ENCODE measurements at places on chromosomes 16 and 17.
A peak's percentile ranks its signal among the peaks of the same experiment; 100 is the strongest.

DNA sequence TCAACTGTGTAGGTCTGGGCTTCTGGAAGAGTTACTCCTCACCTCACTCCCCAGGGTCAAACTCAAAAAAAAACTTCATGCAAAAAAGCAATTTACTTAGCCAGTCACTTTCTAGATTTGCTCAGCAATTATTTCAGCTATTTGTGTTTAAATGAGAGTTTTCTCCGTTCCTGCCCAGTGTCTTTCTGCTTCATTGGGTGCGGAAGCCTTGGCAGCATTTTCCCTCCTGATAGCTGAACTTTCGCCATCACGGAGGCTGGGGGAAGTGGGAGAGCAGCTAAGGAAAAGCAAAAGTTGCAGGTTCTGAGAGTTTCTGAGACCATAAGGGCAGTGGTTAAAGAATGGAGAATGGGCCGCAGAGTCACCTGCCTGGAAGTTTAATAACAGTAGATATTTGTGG, 287.1 kb upstream of the DYNLRB2 start:
- no peak for DNase-seq

DNA sequence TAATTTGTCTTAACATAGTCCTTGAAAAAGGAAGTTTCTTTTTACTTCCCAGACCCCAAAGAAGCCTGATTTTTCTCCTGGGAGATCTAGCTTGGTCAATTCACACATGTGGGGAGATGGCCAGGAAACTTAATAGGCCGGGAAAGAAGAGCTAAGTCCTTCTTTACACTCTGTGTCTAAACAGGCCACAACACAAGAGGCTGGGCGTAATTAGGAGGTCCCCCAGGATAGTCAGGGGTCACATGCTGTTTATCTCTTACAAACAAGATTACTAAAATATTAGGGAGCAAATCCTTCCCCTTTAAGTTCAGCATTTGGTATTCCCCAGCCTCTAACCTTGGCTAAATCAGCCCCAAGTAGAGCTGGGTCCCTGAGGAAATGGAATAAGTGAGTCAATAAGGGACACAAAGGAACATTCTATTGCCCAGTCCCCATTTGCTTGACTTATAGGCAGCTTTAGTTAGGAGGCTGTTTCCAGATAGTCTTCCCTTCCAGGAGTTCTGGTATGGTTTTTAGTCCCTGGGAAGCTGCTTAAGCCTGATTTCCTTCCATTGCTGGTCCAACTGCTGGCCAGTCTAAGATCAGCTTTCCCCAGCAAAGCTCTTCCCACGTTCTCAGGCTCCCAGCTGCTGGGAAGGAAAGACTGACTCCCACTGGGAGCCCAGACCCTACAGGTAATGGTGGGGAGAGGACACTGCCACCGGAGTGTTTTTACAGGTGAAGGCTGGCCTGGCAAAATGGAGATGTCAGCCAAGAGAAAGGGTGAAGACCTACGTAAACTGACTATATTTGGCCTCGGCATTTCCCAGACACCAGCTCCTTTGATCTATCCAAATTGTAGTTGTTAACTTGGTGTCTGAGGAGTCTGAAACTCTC, 14.1 kb upstream of the HOXB9 start:
- no peak for DNase-seq

- no peak for DNase-seq
Measured at GRCh38 chr17:8705427-8705826, 39.2 kb downstream of the CCDC42 start.

DNA sequence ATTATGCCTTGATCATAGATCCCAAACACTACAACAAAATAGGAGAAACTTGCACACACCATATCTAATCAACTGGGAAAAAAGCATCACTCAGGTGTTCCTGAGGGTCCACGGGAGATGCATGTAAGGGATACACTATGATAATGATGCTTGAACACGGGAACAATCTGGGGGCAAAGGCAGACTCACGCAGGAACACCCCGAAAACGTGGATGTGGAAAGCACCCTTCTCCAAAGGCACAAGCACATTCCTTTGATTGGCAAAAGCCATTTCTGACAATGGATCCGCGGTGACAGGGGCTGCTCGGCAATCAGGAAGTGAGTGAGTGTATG, 1.3 kb downstream of the ZNF652 start:
- DNase-seq = no peak

GRCh38 chr17:19357761-19358160, 4.8 kb downstream of the B9D1 start:
- no peak for DNase-seq

DNA sequence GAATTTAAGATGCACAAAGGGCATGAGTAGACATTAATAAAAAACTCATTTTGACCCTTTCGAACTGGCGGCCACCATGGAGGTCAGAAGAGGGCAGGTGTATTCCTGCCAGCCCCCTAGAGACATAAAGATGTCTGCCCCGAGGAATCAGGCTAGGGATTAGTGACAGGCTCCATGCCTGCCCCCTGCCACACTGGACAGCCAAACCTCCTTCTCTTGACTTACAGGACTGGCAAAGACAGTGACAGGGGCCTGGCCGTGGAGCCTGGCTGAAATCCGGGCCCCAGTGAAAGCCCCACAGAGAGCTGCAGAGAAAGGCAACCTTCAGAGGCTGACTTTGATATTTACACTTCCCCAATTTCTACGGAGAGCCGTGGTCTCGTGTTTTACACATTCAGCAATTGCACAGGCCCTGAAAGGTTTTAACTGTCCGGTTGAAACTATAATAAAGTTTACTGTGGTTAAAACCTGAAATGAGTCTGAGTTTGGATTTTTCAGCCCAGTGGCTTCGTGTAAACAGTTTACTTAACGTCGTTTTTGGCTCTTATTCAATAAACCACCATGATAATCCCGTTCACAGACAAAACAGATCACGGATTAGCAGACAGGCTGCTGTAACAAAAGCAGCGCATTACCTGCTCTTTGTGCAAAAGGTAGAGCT, 243.9 kb upstream of the MYOCD start:
- DNase-seq = no peak

DNA sequence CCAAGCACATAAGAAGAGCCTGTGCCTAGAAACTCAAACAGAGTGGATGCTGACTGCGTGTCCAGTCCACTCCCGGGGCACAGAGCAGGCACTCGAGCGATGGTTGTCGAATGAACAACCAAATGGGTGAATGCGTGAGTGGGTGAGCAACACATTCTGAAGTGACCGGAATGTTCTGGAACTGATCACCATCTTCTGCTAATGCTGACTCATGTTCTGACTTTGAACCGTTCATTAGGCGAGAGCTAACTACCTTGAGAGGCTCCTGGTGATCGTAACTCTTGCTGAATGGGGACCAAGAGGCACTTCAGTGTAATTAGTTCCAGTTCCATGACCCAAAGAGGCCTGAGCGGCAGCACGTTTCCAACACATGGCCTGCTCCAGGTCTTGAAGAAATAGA, 37.9 kb downstream of the IRF8 start:
- peak; percentile 69 for DNase-seq

DNA sequence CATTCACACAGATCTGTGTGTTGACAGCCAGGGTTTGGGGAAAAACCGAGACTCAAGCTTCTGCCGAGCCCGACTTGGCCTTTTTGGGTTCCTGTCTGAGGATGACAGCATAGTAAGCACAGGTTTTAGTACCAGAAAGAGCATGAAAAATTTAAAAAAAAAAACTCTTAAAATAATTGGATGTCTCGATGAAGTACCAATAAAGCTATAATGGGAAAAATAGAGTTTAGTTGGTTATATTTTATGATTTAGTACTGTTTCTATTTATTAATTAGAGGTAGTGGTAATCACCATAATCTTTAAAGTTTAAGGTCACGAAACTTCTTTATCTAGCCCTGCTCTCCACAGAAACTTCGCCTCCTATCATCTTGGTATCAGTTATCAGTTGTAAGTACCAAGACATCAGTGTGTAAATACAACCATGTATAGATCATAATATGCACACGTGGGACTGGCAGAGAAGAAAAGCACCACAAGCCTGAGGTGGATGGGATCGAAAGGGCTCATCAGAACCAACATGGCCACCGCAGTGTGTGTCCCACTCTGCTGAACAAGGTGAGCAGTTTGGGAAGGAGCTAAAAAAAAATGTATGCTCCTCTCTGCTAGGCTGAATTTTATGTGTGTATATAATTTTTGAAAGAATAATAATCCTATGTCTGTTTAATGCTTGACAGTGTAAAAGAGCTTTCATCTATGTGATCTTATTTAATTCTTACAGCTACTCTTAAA, 14.4 kb upstream of the EEF2K start:
- peak; percentile 48 for DNase-seq

DNA sequence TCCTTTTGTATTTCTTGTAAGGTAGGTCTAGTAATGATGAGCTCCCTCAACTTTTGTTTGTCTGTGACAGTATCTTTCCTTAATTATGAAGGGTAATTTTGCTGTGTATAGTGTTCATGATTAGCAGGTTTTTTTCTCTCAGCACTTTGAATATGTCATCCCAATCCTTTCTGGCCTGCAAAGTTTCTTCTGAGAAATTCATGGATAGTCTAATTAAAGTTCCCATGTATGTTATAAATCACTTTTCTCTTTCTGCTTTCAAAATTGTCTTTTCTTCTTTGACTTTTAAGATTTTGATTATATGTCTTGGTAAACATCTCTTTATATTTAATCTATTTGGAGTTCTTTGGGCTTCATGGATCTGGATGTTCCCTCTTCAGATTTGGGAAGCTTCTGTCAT, 54.3 kb upstream of the ZKSCAN2 start:
- DNase-seq = no peak

GRCh38 chr17:32931686-32932085, 3.7 kb downstream of the TMEM98 start:
- no peak for DNase-seq

DNA sequence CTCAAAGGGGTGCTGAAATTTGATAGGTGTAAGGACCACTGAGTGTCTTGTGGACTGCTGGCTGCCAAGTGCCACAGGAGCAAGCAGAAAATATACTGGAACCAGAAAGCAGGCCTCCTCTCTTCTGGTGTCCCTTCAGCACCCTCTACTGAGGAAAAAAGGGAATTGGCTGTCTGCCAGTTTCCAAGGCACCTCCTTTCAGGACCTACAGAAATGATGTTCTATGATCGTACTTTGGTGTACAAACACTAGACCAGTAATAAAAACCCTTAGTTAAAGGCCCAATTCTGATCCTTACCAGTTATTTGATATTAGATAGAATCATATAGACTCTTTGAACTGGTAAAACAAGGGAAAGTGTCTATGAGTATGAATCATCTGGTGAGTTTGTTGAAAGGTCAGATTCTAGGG, 35.8 kb upstream of the BCAS3 start:
- peak; percentile 23 for DNase-seq

- DNase-seq = peak; percentile 52
Measured at GRCh38 chr17:39094607-39095308, 56.7 kb downstream of the PLXDC1 start.

DNA sequence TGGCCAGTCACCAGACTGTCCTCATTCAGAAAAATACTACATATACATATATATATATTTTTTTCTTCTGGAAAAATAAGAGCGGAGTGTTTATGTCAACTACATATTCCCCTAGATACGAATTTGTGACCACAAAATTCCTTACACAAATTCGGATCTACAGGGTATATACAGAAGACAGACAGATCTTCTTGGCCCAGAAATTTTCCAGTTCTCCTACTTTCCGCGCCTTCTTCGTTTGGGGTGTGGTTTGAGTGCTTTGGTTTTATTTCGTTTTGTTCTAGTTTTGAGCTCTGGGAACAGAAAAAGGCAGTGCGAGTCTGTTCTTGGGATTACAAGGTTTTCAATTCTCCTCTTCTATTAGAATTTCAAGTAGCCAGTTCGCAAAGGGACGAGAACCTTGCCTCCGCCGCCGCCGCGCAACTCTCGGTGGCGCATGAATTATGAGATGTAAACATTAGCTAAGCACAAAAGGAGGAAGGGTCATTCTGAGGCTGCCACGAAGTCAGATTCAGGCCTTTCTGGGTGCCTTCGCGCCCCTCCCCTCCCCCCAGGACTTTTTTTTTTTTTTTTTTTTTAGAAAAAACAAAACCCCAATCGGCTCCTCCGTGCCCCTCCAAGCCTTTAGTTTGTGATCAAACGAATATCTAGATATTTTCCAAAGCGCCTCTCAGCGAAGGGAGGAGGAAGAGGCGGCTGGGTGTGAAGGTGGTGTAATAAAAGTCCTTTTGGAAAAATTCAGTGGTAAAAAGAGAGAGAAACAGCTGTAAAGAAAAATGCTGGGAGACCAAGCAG, 1.8 kb upstream of the HOXB4 start:
- DNase-seq = no peak

DNA sequence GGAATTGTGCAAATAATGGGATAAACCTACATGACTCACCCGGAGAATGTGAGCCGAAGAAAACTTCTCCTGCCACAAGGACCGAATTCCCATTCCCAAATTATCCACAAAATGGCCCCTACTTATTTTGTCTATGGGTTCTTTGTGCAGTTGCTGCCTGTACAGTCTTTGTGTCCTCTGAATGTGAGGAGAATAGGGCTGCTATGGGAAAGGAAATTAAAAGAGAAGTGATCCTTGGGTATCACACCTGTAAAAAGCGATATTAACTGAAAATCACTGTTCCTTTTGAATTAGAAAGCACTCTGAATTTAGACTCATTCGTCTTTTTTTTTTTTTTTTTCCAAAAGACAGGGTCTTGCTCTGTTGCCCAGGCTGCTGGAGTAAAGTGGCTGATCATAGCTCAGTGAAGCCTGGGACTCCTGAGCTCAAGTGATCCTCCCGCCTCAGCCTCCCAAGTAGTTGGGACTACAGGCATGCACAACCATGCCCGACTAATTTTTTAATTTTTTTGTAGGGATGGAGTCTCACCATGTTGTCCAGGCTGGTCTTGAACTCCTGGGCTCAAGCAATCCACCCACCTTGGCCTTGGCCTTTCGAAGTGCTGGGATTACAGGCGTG, 45.4 kb downstream of the CHD9 start:
- no peak for DNase-seq

DNA sequence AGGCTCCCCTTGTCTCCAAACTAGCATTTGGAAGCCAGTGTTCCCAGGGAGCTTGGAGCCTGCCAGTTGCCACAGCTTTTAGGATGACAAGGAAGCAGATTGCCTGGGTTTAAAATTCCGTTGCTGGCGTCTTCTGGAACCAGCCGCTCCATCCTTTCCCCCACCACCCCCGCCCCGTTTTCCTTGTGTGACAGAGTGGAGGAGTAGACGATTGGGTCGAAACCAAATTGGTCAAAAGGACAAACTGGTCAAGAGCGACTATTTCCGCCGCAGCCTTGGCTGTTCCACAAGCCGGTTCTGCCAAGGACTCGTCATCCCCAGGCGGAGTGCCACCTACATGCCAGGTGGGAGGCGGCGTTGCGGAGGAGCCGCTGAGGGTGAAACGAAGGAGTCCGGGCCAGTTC, 91.1 kb downstream of the RPA1 start:
- no peak for DNase-seq

GRCh38 chr16:65936096-65936495, 430.4 kb upstream of the CDH5 start:
- DNase-seq = no peak

- DNase-seq = no peak
Measured at GRCh38 chr16:4888428-4889135, 41.3 kb downstream of the UBN1 start.

DNA sequence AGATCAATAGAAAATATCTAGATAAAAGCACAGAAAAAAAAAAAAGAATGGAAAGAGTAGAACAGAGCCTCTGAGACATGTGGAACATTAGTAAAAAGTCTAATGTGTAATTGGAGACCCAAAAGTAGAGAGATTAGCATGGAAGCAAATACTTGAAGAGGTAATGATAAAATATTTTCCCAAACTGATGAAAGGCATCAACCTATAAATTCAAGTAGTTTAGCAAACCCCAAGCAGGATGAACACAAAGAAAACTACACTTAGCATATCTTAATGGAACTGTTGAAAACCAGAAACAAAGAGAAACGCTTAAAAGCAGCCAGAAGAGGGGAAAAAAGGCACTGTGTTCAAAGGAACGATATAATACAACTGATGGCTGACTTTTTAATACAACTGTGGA, 16.4 kb downstream of the NF1 start:
- DNase-seq = no peak

- peak; percentile 17 for DNase-seq
Measured at GRCh38 chr16:85415196-85416090, 197.7 kb upstream of the GSE1 start.
